Skeletal muscle tissue (tissue), 5 donors: ENCODE measurements at places on chromosomes 2 and 18. TPM values are rescaled to one million over a fixed set of nuclear protein-coding genes. Genes with fewer than 3 reads are reported as not detected.

ANTXR1 gene
- total RNA-seq = 86.6 TPM

AQP12B gene
- not detected for total RNA-seq

RIT2 gene
- not detected for total RNA-seq

PLEK gene
- total RNA-seq = 9.4 TPM

NT5C1B gene
- not detected for total RNA-seq

PSME4 gene
- total RNA-seq = 28.2 TPM

USP37 gene
- total RNA-seq = 17.7 TPM

KATNAL2 gene
- 8.4 TPM for total RNA-seq

TRIM43 gene
- total RNA-seq = not detected

MC5R gene
- 1.6 TPM for total RNA-seq
